ENCODE measurements at places on chromosomes 7 and 10.

DNA sequence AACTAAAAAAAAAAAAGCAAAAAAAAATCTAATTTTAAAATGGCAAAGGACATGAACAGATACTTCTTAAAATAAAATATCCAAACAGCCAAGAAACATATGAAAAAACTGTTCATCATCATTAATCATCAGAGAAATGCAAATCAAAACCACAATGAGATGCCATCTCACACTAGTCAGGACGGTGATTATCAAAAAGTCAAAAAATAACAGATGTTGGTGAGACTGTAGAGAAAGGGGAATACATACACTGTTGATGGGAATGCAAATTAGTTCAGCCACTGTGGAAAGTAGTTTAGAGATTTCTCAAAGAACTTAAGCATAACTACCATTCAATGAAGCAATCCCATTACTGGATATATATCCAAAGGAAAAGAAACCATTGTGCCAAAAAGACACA lies 30.2 kb downstream of the COBL start:
- DNase-seq = no peak

GRCh38 chr10:4943821-4944220 lies 19.4 kb upstream of the AKR1C1 start:
- no peak for DNase-seq

DNA sequence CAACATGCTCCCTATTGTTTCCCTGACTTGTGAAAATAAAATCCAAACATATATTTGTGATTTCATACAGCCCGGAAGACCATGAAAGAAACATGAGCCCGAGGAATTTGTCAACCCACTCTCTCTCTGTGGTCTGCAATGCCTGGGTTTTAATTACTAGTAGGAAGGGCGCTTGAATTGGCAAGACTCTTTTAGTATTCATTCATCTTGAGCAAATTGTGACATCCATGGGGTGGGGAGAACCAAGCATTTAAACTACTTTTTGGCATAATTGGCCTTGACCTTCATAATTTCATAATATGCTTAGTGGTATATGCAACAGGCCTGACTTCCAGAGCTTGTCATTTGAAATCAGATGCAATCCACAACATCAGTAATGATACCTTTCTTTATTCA lies 142.4 kb upstream of the BMPER start:
- no peak for DNase-seq

DNA sequence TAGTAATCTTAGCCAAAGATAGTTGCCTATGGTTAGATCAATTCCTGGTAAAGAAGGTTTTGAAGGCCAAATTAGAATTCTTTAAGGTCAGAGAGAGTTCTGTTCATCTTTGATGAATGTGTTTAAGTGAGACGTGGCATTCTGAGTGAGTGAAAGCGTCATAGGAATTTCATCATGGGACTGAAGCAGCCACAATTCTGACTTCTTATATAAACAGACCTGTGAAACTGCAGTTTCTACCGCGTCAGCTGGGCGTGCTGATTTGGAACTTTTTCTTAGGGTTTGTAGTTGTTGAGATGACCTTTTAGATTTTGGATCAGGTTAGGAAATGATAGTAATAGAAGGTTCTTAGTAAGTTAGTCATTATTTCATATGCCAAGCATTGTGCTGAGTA lies 103.8 kb downstream of the CNNM2 start:
- DNase-seq = no peak

GRCh38 chr10:46228563-46229071 lies 58.2 kb upstream of the ANTXRL start:
- DNase-seq = peak; percentile 71

DNA sequence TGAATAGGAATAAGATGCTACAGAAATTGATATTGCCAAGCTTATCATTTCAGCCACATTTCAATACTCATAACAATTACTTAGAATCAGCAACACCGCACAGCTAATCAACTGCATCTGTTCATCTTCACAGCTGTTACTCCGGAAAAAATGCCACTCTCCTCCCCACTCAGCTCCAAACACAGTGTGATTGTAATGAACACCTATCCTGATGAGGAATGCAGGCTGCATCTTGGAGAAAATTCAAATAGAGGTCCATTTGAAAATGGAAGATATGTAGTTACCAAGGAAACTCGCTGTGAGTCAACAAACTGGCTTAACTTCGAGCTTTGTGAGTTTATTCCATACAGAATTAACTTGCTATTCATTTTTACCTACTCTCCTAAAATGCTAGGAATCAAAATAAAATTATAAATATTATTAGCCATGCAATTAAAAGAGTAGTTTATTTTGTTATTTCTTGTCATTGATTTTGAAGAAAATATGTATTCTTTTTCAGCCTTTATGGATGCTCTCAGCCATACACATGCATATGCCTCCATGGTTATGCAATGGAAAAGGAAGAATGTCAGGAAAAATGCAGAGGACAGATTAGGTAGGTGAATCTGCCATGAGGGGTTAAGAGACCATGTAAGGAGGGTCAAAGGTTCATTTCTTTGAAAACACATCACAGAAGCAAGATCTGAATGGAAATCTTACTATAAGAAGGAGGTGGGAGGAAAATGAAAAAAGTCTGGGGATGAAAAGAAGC lies 267.2 kb downstream of the POM121L12 start:
- DNase-seq = no peak

DNA sequence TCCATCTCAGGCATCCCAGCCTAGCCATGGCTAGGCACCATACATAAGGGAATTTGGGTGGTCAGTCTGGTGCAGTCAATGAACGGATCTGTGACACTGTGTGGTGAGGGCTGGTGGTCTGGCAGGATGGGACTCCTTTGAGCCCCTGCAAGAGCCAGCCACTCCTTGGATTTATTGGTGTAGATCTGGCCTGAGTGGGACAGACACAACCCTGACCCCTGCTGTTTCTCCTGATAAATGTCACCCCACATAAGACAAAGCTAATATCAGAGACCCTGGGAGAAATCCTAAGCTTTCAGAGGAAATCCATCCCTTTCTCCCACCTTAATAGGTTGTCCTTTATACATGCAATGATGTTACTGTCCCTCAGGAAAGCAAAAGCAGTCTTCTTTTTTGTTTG lies 2.3 kb downstream of the FBXO24 start:
- DNase-seq = peak; percentile 53

Measured in suppressor macrophage treated with lipopolysaccharide for 1 hour (primary cell).